Ovary (tissue), 10 donors: ENCODE measurements at places on chromosomes 4 and X.
A peak's percentile ranks its signal among the peaks of the same experiment; 100 is the strongest.

- DNase-seq: no peak
Measured at GRCh38 chr4:1945124-1945895, 63.5 kb downstream of the NELFA start.

GRCh38 chr4:110211007-110211769, 12.8 kb upstream of the ELOVL6 start:
- no peak for DNase-seq

DNA sequence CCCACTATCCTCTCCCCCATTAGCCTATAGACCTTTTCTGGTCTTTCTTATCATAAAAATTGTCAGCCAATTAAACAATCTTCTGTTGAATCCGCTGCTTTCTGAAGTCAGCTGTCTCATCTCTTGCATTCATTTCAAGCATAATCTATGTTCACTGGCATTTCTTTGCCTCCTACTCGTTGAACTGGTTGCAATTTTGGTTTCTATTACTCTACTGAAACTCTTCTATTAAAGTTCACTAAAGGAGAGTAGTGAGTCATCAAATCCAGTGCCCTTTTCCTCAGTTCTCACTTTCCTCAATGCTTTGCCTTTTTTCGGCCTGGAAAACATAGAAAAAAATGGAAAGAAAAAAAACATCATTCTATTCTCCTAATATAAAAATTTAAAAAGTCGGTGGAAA, 23.9 kb upstream of the CXCL13 start:
- no peak for DNase-seq

- DNase-seq: no peak
Measured at GRCh38 chr4:139876337-139876941, 210.8 kb downstream of the MGST2 start.

- DNase-seq: no peak
Measured at GRCh38 chr4:98474408-98474844, 184.0 kb downstream of the TSPAN5 start.

- no peak for DNase-seq
Measured at GRCh38 chr4:87141428-87141827, 79.0 kb downstream of the KLHL8 start.

DNA sequence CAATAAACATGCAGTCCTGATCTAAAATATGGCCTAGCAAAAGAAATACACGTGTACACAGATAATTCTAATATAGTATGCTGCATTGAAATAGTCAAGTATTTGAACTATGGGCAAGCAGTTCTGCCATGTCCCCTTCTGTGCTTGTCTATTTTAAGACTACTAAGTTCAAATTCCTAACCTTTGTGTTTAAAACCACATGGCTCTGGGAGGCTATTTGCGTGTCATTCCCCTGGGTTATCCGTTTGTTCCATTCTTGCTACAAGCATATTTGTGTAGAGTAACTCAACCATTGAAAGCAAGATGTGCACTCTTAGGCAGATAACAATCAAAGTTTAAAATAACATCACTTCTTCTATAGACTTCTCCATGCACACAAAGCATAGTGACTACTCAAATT, 25.4 kb upstream of the TBC1D1 start:
- DNase-seq: no peak

- DNase-seq: peak; percentile 65
Measured at GRCh38 chr4:143337600-143338287, 1.1 kb downstream of the GAB1 start.

- DNase-seq: no peak
Measured at GRCh38 chr4:146585761-146586333, 52.8 kb upstream of the POU4F2 start.

DNA sequence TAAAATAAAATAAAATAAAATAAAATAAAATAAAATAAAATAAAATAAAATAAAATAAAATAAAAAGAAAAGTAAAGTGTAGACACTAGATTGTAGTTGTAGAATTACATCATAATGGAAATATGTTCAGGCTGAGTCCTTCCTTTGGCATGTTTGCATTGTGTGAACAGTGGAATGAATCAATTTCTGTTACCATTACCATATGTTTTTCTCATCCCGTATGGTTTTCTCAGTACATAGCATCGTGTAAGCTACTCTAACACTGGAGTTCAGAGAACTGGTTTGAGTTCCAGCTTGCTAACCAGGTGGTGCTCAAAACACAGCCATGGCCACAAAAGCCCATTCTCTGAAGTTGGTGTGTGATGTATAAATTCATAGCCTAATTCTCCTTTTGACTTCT, 45.9 kb downstream of the USP11 start:
- DNase-seq: no peak

- DNase-seq: peak; percentile 49
Measured at GRCh38 chr4:86816501-86817273, 32.5 kb downstream of the SLC10A6 start.

GRCh38 chr4:6960628-6961412, 51.2 kb downstream of the TBC1D14 start:
- no peak for DNase-seq

GRCh38 chrX:74534569-74535038, 79.8 kb downstream of the RLIM start:
- DNase-seq: no peak

GRCh38 chr4:68718447-68719074, 48.1 kb upstream of the UGT2B15 start:
- no peak for DNase-seq

DNA sequence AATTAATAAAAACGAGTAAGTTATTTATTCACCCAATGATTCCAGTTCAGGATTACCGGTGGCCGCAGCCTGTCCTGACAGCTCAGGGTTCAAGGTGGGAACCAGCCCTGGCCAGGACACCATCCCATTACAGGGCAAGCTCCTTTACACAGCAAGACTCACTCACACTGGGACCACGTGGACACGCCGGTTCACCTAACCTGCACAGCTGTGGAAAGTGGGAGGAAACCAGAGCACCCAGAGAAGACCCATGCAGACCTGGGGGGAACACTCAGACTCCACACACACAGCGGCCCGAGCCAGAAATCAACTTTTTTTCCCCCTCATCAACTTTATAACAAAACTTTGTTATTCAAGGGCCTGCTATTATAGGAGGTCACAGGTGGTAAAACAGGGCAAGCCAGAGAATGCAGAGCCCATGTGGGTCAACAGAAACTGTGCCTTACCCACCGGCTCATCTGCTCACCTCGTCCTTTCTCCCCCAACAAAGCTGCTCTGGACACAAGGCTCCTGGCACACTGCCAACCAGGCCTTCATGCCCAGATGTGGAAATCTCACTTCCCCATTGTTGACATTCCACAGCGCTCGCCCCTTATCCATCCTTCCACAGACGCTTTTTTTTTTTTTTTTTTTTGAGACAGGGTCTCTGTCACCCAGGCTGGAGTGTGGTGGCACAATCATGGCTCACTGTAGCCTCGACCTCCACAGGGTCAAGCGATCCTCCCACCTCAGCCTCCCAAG, 8.0 kb upstream of the ODAPH start:
- DNase-seq: peak; percentile 35

DNA sequence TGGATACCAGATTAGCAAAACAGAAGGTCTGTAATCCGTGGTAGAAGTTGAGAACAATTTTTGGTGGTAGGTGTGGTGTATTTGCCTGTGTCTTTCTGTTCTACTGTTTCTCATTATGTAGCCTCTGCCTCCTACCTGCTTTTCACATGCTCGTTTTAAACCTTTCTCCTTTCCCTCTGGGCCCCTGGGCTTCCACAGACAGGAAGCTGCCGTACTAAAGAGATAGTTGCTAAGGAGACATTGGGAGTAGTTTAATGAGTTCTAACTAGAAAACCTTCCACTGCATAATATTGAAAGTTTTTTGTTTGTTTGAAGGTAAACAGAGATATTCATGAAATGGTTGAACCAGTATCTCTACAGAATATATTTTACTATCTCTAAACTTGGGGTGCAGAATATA, 107.8 kb downstream of the STOX2 start:
- no peak for DNase-seq

DNA sequence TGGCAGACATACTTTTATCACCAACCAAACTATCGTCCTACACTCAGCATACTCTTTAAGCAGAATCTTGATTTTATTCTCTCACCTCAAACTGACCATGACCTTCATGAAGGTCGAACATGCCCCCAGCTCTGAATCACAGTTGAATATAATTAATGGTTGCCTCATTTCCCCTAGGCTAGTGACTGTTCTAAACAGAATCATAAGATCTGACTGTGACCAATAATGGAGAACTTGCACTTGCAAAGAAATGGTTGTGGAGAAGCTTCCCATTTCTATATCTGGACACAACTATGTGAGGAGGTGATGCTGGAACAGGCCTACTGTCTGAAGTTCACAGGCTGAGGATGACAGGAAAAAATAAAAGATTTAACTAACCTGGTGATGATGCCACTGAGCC, 85.1 kb downstream of the PDGFC start:
- no peak for DNase-seq

- no peak for DNase-seq
Measured at GRCh38 chr4:4502694-4503311, 39.0 kb downstream of the STX18 start.

- DNase-seq: no peak
Measured at GRCh38 chr4:186651624-186652023, 72.0 kb downstream of the FAT1 start.

DNA sequence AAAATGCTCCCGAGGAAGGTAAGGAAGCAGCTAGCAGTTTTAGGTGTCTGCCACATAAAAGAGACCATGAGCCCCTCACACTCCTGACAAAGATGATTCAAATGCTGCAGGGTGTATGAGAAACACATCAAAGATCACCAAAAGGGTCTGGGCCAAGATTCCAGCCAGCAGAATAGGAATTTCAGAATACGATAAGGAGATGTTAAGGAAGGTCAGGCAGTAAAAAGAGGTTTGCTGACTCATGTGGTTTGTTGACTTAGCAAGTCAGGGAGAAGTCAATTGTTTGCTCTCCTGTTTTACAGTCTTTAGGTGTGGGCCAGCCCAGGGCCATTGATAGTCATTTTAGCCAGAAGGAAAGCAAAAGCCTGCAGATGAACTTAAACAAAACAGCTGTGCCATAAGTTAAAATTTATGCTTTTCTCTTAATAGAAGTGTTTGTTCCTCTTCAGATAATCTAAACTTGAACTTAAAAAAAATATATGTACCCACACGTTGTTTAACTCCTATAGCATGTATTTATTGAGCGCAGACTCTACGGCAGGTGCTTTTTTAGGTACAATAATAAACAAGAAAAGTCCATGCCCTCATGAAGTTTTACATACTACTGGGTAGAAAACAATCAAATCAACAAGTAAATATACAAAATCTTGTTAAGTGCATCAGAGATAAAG, 115.6 kb downstream of the CAMK2D start:
- no peak for DNase-seq

- no peak for DNase-seq
Measured at GRCh38 chr4:13378973-13379759, 105.0 kb downstream of the RAB28 start.

GRCh38 chrX:9988762-9989161, 21.6 kb downstream of the CLDN34 start:
- no peak for DNase-seq

GRCh38 chr4:140103676-140104075, 50.3 kb downstream of the MAML3 start:
- no peak for DNase-seq
